Stimulated activated CD4-positive, alpha-beta T cell treated with anti-CD3 and anti-CD28 coated beads, Interleukin-4, amount 100 ng/mL, for 48 hours (primary cell): ENCODE measurements at places on chromosomes 3 and 15.

GRCh38 chr3:10085738-10086137 lies 22.3 kb downstream of the FANCD2OS start:
- no peak for DNase-seq

DNA sequence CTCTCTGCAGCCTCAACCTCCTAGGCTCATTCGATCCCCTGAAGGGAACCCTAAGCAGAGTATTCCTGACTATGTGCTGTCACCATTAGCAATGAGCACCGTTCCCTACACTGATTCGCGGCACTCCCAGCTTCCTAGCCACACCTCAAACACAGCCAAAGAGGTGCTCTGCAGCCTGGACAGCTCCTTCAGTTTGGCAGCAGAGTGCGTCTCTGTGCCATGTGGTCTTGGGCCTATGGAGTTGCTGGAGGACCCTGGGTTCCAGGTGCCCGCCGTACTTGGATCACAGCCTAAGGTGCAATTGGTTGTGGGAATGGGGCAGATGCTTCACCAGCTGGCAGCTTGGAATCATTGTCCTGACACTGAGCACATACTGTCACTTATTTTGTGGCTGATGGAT lies 17.3 kb upstream of the IL12A start:
- no peak for DNase-seq

- no peak for DNase-seq
Observed at GRCh38 chr3:120355486-120355885, 6.3 kb upstream of the LRRC58 start.

- DNase-seq: no peak
Observed at GRCh38 chr15:99019558-99020540, 12.3 kb upstream of the PGPEP1L start.

- DNase-seq: peak; percentile 52
Observed at GRCh38 chr3:58217209-58217811, 6.5 kb upstream of the DNASE1L3 start.

GRCh38 chr3:11159421-11159904 lies 5.2 kb downstream of the HRH1 start:
- DNase-seq: no peak
